Amygdala (tissue), 56 donors: ENCODE measurements at places on chromosomes 13 and 19.

- no peak for DNase-seq
Observed at GRCh38 chr13:35695448-35695770, 218.9 kb upstream of the MAB21L1 start.

DNA sequence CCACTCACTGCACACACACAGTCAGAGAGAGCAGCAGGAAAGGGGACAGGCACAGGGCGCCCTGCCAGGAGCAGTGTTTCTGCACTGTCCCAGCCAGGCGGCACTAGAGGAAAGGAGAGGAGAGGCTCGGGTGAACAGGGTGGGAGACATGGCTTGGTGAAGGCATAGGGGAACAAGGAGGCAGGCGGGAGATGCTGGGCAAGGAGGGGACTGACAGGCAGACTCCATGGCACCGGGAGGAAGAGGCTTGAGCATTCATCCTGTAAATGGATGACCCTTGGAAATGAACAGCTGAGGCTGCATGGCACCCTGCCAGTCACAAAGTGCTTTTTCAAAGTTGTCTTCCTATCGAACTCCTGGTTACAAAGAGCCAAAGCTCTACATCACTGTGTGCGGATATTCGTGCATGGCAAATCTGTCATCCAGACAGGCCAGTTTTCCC lies 22.4 kb downstream of the MED26 start:
- DNase-seq, result no peak

DNA sequence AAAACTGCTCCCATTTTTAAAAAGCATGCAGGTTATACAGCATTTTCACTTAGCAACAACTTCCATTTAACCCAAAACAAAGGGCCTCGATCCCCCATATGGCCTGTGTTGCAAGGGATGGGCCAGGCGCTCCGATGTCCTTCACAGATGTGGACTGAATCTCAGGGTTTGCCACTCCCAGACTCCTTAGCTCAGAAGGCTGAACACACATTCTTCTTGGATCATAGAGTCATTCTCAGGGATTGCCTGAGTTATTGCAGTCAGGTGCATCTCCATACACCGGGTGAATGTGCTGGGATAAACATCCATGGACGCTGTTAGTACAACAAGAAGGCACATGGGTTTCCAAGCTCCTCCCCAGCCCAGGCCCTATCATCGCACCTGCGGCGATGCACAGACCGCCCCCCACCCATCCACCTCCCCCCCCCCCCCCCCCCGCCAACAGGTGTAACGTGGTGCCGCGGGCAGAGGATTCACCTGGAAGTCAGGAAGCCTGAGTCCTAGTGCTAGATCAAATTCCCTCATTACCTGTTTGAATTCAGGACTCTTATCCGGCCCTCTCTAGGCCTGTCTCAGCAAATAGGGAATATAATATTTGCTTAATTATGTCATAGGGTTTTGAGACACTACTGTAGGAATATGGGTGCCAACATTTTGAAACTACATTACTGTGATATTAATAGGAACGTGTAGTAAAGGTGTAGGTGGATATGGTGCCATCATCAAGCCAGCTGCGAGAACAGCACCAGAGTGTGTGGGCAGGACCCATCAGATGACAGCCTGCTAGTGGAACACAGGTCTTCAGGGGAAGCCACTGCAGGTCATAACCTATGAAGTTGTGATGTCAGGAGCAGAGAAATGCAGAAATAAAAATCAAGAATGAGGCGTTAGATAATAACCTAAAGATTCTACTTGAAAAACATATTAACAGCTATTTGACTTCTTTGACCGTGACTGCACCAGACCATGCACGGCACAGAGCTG lies 110.9 kb downstream of the SACS start:
- DNase-seq, result no peak

DNA sequence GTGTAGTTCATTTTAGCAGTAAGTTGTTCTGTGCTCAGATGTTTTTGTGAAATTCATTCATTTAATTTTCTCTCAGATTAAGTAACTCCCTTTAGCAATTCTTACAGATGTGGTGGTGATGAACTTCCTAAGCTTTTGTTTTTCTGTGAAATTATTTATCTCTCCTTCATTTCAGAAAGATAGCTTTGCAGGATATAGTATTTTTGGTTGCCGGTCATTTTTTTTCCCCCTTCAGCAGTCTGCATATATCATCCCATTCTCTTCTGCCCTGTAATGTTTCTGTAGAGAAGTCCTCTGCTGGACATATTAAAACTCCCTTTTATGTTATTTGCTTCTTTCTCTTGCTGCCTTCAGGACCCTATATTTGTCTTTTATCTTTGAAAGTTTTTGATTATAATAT lies 470.2 kb downstream of the PCDH9 start:
- no peak for DNase-seq
